Kidney glomerular epithelial cell (primary cell): ENCODE measurements at places on chromosomes 12 and 14.

- DNase-seq = no peak
Measured at GRCh38 chr12:21551841-21552465, 25.9 kb downstream of the SPX start.

- DNase-seq = no peak
Measured at GRCh38 chr14:74952180-74952665, 3.2 kb downstream of the PGF start.

- no peak for DNase-seq
Measured at GRCh38 chr12:114982760-114983159, 298.8 kb upstream of the TBX3 start.

DNA sequence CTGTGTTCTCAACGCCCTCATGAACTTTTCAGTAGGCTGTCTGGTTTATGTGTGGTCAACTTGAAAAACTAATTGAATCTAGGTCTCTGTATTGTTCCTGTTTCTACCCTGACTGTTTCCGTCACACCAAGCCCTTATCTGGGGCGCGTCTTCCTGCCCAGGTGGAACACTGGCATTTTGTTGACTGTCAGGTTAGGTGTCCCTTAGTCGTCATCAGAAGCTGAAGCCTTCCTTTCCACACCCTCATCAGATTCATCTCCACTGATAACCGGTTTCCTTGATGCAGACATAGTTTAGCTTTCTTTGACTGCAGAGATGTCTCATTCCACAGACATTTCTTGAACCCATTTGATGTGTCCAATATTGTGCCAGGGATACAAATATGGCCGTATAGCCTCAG is 96.5 kb downstream of the DUSP16 start:
- no peak for DNase-seq

GRCh38 chr12:27999521-27999920 is 27.0 kb upstream of the PTHLH start:
- DNase-seq = no peak

GRCh38 chr14:85172290-85172689 is 357.7 kb upstream of the FLRT2 start:
- DNase-seq = no peak

DNA sequence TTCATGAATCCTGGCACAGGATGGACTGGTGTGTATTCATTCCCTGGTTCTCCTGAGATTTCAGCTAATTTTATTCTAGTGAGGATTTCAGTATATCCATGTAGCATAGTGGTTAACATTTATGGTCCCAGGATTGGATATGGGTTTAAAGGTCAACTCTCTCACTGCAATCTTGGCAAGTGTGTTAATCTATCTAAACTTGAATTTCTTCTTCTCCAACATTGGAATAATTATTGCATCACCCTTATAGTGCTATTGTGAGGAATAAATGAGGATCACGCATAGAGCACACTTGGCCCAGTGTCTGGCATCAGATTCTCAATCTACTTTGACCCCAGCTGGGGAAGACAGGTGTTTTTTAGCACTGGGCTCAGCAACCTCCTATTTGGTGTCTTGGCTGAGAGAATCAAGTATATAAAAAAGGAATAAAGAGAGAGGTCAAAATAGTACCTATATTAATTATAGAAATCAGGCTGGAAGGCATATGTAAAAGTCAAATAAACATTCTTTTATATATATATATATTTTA is 531.2 kb upstream of the ATP2B1 start:
- DNase-seq = no peak

DNA sequence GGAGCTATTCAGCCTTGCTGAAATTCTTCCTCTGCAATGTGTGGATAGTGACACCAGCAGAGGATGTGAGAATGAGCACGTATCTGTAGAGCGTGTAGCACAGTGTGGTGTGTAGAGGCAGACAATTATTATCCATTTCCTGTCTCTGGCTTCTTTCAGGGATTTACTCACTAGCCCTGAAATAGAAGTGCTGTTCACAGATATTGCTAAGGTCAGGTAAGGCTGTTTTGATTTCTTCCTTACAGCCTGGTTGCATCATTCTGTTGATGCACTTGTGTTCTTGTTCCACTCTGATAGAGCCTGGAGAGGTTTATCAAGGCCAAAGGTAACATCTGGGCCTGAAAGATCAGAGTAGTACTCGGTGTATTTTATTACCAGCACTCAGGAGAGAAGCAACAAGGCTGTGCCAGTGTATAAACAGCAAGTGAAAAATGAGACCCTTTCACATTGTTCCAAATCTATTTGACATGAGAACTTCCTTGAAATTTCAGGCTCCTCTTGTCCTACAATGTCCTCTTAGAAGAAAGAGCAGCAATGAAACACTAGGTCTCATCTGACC is 16.7 kb downstream of the ARG2 start:
- DNase-seq = peak; percentile 60

- DNase-seq = peak; percentile 85
Measured at GRCh38 chr12:26124446-26125399, at the start of gene BHLHE41. BHLHE41 (minus strand) TSS chr12:26125037; CDS start chr12:26124779, 258 bp downstream.
